KBM-7 (cell line): ENCODE measurements at places on chromosomes 11 and 22.

DNA sequence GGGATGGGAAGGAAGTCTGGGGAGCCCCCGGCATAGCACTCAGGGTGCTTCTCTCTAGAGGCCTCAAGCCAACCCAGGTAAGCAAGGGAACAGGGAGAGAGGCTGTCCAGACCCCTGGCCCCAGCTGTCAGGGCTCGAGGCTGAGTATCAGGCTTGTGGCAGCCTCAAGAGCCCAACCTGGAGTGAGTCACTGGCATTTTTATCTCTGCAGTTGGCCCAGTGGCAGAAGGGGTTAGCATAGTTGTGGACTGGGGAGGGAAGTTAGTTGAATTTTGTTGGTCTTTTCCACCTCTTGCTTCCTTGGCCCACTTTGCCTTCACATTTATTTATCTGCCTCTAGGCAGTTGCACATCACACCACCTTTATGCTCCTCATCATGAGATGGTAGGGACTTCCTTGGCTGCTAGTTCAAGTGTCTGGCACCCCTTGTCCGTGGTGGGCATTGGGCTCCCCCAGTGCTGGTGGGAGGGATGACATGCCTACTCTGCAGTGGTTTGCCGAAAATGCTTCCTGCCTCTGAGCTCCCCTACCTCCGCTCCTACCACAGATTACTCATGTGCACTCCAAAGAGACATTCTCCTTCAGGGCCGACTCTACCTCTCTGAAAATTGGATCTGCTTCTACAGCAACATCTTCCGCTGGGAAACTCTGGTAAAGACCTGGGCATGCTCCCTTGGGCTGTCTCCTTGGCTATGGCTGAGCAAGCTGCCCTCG lies 60.1 kb downstream of the SCN3B start:
- DNase-seq: no peak

- peak; percentile 28 for DNase-seq
These were observed 36.1 kb downstream of the PPFIA1 start for GRCh38 chr11:70306586-70307033.

DNA sequence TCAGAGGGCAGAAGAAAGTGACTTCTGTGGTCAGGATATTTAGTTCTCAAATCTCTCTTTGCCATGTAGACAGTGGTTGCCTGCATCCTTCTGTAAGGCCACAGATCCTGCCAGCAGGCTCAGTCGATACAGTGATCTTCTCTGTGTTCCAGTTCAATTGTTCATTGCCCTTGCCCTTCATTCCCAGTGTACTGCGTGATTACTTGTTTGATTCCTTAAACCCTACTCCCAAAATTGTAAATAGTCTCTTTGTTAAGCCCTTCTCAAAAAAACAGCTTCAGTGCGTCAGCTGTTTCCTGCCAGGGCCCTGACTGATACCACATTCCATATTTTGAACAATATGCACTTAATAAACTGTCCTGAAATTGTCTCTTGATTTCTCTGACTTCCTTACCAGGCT lies 9.3 kb upstream of the TYR start:
- no peak for DNase-seq

GRCh38 chr11:115848611-115849010 lies 344.4 kb upstream of the CADM1 start:
- DNase-seq: peak; percentile 18

DNA sequence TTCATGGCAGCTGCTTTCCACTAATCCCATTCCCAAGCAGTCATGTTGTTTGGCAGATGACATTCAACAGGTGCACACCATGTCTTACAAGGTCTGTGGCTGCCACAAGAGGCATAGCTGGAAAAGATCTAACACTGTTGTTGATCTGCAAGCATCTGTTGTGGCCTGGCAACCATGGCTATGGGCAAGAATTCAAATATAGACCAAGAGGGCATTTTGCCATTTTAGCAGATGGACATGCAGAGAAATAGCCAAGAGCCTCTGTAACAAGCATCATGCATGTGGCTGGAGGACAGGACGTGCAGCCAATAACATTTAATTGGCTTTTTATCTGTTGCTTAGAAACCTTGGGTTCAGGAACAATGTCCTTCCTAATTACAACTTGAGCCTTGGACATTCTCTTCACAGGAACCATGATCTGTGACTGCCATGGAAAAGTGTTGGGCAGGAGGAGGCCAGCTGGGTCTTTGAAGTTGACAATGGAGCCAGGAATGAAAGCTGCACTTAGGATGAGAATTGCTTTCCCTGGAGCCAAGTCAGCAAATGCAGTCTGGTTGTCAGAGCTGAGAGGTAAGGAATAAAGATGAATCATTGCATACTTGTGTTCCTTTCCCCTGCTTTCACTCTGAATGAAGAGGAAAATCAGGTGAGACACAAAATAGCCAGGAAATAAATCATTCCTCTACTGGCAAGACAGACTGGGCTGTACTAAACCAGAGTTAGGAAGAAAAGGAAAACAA lies 113.6 kb upstream of the ANO5 start:
- DNase-seq: no peak

DNA sequence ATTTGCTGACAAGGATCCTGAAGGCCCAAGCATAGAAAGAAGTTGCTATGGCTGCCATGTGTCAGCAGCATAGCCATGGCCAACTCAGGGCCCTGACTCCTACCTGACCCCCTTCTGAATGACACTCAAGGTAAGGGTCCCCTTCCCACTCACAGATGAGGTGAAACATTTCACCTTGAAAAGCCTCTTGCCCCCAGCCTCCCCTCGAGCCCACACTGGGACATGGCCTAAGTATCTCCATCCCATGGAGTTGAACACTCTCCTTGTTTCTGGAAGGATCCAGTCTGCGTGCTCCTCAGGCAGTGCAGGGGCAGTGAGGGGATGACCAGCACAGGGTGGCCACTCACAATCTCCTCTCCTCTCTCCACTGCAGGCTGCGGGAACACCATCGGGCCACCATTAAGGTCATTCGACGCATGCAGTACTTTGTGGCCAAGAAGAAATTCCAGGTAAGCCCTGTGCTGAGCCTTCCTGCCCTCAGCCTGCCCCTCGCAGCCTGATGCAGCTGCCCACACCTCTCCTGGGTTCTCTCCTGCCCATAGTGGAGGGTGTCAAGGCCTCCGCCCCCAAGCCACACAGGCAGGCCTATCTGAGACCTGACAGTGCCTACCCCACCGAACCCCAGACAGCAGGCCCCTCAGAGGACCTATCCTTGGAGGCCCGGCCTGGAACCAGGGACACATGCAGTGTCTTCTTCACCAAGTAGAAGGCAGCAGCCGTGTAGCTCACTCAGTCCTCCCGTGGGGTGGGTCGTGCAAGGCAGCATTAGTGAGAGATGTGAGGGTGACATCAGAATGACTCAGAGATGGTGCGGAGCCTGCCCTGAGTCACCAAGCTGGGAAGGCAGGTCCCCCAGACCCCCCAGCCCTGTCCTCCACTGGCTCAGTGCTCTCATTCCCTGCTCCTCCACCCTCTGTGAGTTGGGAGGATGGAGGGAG lies 68.9 kb upstream of the KCNQ1OT1 start:
- DNase-seq: no peak

GRCh38 chr22:34966980-34967565 lies 98.9 kb upstream of the ISX start:
- no peak for DNase-seq

GRCh38 chr11:112841729-112842128 lies 119.5 kb upstream of the NCAM1 start:
- DNase-seq: no peak

DNA sequence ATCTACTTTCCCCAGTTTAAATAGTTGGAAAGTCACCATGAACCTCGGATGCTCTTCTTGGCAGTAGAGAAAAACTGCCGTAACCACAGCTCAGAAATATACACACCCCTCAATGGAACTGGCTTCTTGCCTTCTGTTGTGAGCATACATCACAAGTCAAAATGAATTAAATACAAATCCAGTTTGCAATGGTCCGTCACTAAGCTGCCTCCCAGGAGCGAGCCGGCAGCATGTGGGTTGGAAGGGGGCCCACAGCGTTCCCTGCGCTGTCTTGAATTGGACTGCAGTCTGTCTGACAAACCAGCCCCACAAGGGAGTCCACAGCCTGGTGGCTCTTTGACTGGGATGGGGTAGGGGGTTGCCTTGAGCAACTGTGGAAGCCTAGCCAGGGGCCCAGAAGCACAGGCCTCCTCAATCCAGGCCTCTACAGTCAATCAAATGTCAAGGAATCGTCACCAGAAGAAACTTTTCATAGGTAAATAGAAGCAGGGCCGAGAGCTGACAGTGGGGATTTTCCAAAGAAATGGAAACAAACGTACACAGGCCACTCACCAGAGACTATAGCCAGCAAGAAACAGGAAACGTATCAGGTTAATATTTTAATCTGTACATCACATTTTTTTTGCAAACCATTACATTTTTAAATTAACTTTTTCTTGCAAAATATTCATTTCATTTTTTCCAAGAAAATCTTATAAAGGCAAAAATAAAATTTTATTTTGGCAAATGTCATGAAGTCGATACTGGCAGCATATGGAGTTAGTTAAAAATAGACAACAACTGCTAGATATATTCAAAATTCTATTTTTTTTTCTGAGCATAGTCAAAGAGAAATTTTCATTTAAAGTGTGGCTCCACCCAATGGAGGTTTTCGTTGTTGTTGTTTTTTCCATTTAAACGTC lies 38.5 kb downstream of the C11orf58 start:
- DNase-seq: no peak

- DNase-seq: no peak
These were observed 15.1 kb downstream of the IFITM10 start for GRCh38 chr11:1735271-1735670.

GRCh38 chr11:61046833-61047232 lies 55.5 kb upstream of the CD5 start:
- DNase-seq: no peak

GRCh38 chr11:11845551-11845950 lies 3.8 kb downstream of the USP47 start:
- DNase-seq: no peak

- DNase-seq: no peak
These were observed at the start of gene MUC5B for GRCh38 chr11:1222491-1223345. Gene MUC5B, plus strand, starts transcription at chr11:1223066. Its CDS starts 58 bp downstream, at chr11:1223124.

- DNase-seq: no peak
These were observed 83.0 kb downstream of the ISX start for GRCh38 chr22:35148866-35149548.

GRCh38 chr11:70246196-70246595 lies 24.3 kb upstream of the PPFIA1 start:
- DNase-seq: no peak

DNA sequence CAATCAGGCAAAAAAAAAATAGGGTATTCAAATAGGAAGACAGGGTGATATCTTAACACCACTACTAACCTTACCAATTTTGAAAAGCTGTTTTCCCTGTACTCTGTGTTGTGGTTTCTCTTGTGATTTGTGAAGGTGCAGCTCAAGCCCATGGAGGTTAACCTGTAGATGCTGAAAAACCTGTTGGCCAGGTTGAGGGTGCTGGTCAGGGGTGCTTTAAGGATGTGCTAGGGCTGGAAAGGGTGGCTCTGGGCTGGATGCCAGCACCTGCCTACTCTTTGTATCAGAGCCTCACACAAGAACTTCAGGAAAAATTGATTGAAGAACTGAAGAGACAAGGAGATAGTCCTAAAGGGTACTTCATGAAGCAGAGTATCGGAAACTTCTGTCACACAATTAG lies 18.3 kb upstream of the OR5M8 start:
- no peak for DNase-seq

- DNase-seq: no peak
These were observed 3.1 kb downstream of the NAP1L4 start for GRCh38 chr11:2989006-2989405.

DNA sequence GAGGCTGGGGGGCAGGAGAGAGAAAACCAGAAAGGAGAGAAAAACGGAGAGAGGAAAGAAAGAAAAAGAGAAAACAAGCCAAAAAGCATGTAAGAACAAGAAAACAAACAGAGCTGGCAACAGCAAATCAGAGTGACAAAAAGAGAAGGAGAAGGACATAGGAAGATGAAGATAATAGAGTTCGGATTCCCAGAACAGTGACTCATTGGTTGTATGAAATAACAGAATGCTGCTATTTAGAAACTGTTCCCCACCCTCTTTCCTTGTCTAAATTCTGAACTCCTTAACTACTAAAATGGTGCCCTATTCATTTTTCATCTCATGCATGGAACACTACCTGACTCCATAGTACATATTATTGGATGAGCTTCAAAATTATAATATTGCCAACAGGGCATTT lies 317.4 kb downstream of the C11orf87 start:
- DNase-seq: no peak

GRCh38 chr11:61357233-61357893 lies 4.3 kb downstream of the CYB561A3 start:
- peak; percentile 85 for DNase-seq

DNA sequence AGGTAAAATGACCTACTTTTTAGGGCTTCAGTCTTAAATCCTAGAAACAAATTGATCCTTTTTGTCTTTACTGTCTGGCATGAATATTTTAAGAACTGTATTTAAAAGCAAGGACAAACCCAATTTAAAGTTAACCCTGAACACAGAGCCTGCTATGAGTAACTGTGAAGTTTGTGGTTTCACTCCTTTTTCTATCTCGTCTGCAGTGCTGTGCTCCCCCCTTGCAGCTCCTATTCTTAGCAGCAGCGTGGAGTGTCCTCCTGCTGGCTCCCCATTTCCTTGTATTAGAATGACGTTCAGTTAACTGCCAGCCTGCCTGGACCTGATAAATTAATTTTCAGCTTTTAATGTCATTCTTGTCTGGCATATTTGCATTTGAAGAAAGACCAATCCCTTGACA lies 40.0 kb upstream of the LRRC4C start:
- DNase-seq: no peak

GRCh38 chr11:35549787-35550186 lies 24.4 kb upstream of the PAMR1 start:
- no peak for DNase-seq

GRCh38 chr11:36056160-36056751 lies 112.4 kb downstream of the LDLRAD3 start:
- DNase-seq: peak; percentile 32

- DNase-seq: no peak
These were observed 14.4 kb downstream of the DCDC1 start for GRCh38 chr11:31355131-31355530.

DNA sequence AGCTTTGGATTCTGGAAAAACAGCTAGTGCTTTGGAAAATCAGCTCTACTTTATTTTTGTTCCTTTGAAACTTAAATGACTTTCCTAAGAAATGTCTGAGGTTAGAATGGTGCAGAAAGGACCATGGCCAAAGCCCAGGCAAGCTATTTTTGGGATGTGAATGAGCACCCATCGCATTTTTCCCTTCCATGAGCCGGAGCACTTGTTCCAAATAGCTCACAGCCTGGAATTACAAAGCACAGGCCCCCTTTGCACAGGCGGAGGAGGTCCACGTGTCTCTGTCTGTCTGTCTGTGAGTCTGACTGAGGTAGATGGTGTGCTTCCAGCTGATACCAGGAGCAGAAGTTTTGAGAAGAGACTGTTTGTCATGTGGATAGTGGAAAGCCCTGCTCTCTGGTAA lies 50.7 kb downstream of the MICAL2 start:
- no peak for DNase-seq

DNA sequence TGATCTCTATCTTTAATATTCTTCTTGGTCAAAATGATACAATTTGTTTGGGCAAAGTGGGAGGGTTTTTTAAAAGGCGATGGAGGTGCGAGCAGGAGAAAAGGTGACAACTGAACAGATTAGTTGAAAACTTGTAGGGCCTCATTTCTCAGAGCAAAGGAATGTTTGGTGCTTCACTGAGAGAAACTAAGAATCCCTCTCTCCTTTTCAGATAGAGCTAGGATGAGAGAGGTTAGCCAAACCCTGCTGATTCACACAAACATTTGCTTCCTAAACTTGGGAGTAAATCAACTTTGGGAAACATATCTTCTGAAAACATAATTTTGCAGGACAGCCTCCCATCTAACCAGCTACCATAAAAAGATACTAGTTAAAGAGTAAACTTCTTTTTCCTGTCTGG lies 57.0 kb downstream of the PHF21A start:
- DNase-seq: no peak

GRCh38 chr11:133919330-133920108 lies 37.2 kb downstream of the IGSF9B start:
- DNase-seq: no peak

GRCh38 chr22:16824716-16825687 lies at the start of gene XKR3:
Gene XKR3, minus strand, starts transcription at chr22:16825411. Its CDS starts 17,338 bp downstream, at chr22:16808073.
- peak; percentile 70 for DNase-seq
